Parietal lobe (tissue), 2 donors: ENCODE measurements at places on chromosomes 2 and 18. TPM values are rescaled to one million over a fixed set of nuclear protein-coding genes. Genes with fewer than 3 reads are reported as not detected.

Gene AOX1
- total RNA-seq: 1.9 TPM

Gene SEMA4C
- 56.3 TPM for total RNA-seq

Gene CARF
- 22.5 TPM for total RNA-seq

Gene AKAIN1
- 3.8 TPM for total RNA-seq
